ENCODE measurements at places on chromosomes 5 and 9.
A peak's percentile ranks its signal among the peaks of the same experiment; 100 is the strongest.

- DNase-seq: no peak
Measured at GRCh38 chr9:113368348-113368981, 8.3 kb downstream of the HDHD3 start.

GRCh38 chr5:8471581-8471980, 602.6 kb downstream of the MTRR start:
- no peak for DNase-seq

DNA sequence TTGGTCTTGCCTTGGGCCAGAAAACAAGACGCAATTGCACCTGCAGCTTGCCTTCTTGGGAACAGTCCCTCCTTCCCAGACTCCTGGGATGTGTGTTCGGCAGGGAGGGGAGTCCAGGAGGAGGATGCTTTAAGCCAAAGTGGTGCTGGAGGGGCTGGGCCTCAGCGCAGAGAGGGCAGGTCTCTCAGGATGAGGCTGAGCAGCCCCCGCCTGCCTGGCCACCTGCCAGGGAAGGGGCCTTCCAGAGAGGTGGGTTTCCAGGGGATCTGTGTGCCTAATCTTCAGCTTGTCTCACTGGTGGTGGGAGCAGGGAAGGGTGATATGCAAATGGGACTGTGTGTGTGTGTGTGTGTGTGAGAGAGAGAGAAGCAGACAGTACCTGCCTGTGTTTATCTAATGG, 105.2 kb downstream of the ENTREP1 start:
- DNase-seq: no peak

- peak; percentile 9 for DNase-seq
Measured at GRCh38 chr5:147661541-147661940, 121.0 kb downstream of the JAKMIP2 start.

GRCh38 chr9:115412656-115413055, 294.7 kb upstream of the TNC start:
- peak; percentile 17 for DNase-seq

GRCh38 chr5:6837519-6838110, 124.4 kb downstream of the TENT4A start:
- peak; percentile 3 for DNase-seq

DNA sequence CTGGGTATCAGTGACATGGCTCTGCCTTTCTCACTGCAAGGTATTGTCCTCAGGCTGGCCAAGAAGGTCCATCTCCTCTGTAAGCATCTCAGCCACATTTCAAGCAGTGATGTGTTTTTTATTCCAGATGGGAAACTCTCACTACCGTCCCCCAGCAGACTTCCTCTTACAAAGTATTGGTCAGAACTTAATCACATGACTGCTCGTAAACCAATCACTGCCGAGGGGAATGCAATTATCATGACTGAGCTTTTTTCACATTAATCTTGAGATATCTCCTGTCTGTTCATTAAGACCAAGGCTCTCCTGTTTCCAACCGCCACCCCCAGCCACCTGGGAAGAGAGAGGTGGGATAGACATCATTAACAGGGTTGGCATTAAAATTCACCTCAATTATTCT, 76.4 kb downstream of the BNC2 start:
- no peak for DNase-seq

DNA sequence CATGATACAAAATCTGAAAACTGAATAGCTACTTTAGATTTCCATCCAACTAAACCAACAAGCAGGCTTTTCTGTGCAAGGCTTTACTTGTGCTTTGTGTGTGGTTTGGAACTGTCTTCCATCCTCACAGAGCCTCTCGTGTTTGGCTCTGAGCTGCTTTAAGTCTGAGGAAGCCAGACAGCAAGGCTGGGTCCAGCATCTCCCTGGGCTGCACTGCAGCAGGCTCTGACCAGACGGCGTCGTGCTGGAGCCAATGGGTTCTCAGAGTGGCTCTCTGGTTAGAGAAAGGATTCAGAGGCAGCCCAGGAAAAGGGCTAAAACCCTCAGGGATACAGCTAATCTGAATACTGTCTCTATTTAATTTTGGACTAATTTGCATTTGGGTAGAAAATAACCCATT, 207.9 kb upstream of the EFNA5 start:
- DNase-seq: no peak

- no peak for DNase-seq
Measured at GRCh38 chr5:62690421-62690820, 111.8 kb downstream of the LRRC70 start.

GRCh38 chr5:140356853-140357725, 2.9 kb upstream of the SLC4A9 start:
- DNase-seq: no peak

- DNase-seq: peak; percentile 99
Measured at GRCh38 chr9:110744715-110745384, 76.3 kb downstream of the MUSK start.

DNA sequence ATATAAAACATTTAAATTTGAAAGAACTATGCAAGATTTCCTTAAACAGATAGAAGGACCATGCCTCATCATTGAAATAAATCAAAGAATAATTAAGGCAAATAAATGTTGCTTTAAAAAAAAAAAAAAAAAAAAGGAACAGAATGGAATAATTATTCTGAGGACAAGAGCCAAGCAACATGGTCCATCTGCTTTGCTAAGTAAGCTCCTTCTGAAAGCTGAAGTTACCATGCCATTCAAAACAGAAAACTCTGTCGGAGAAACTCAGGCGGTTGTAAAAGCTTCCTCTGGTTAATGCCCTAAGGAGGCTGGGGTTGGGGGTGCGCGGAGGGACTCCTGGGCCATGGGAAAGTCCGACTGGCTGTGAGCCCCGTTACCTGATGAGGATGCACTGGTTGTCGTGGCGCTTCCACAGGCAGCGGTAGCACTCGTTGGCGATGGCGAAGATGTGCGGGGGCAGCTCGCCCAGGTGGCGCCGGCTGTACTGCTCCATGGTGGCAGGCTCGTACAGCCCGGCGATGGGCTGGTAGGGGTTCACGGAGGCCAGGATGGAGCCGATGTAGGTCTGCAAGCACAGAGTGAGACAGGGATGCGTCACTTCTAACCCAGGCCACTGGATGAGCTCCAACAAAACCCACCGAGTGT, 141.7 kb downstream of the MYO10 start:
- DNase-seq: no peak

DNA sequence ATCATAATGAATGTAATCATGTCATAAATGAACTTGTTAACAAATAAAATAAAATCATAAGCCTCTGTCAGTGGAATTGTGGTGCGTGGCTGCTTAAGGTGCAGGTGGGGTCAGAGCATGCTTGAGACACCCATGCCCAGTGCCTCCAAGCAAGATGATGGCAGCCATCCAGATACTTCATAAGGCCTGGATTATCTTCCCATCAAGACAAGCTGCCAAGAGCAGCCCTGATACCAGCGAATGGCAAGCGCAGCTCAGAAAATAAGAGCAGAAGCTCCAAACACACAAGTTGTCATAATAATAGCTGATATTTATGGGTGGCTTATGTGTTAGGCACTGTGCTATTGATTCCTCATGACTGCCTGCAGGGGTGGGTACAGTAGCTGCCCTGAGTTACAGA, 21.8 kb upstream of the LMX1B start:
- no peak for DNase-seq

DNA sequence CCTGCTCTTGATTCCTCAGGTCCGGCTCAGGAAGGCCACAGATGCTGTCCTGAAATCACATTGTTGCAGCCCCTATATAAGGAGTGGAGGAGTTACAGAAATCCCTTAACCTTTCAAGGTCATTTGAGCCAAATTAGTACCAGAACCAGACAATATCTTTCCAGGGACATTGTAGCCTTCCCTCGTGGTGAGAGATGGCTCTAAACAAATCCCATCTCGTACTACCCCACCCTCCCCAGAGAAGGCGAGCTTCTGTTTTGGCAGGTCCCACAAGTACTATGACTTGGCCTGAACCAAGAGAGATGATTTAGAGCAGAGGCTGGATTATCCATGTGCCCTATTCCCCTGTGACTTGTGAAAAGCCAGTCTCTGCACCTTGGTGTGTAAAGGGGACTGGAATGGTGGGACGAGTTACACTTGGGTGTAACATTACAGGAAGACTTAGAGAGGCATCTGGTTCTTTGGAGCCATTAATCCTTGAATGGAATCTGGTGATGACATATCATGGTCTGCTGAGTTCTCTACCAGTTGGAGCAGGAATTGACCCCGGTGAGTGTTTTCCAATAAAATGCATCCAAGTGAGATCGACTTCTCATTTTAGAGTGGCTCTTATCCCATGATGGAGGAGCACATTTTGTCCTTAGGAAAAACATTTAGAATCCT, at the start of gene FAM240B:
Gene FAM240B (minus strand): TSS at position 51 of the 663 bp plus-strand sequence. CDS start 16,134 bp downstream, outside the sequence.
- DNase-seq: peak; percentile 7

DNA sequence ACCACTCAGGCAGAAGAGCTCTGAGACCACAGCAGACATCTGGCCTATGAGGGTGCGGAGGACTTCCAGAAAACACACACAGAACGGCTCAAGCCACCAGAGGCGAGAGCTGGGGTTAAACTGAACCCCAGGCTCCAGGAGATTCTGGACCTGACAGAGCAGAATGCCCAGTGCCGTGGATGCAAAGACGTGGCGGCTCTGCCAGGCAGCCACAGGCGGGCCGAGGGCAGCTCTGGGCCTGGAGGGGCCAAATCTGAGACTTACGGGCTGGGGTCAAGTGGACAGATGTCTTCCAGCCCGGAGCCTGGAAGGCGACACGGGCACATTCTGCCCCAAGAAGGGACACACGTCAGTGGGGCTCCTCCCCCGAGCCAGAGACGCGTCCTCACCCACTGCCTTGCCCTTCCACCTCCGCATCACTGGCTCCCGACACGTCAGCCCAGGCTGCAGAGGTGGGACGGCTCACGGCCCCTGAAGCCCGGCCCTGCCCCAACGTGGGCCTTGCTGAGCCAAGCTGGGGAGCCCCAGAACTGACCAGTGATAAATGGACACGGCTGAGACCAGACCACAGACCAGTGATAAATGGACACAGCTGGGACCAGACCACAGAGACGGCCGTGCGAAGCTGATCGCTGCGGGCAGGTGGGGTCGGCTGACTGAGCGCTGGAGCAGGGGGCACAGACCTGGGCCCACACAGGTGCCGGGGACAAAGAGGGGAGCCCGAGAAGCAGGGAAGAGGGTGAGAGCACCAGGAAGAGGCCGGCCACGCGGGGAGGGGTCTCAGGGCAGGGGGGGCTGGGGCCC, 40.9 kb upstream of the NSMF start:
- no peak for DNase-seq

DNA sequence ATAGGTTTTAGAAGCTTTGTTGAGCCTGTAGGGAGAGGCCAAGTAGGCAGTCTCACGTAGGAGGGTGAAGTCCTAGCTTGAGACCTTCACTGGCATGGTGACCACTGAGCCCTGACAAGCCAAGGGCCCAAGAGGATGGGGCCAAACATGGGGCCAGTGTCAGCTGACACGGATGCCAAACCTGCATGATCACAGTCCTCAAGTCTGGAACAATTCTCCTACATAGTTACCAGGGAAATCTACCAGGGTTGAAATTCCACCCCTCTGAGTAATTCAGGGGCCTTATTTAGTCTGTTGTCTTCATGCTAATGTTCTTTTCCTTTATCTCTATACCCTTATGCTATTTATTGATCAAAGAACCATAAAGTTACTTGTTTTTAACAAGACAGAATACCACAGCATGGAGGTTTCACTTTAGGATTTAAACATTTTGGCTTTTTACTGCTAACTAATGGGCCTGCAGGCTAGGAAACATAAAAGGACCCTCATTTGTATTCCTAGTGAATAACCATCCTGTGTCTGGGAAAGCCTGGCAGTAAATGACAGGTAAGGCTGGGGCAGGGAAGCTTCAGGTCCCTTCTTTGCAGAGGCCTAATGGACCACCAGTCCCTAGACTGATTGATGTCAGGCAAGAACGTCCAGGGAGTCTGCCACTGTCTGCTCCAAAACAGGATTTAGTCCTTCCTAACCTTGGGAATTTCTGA, 140.8 kb downstream of the FGF1 start:
- DNase-seq: peak; percentile 65

DNA sequence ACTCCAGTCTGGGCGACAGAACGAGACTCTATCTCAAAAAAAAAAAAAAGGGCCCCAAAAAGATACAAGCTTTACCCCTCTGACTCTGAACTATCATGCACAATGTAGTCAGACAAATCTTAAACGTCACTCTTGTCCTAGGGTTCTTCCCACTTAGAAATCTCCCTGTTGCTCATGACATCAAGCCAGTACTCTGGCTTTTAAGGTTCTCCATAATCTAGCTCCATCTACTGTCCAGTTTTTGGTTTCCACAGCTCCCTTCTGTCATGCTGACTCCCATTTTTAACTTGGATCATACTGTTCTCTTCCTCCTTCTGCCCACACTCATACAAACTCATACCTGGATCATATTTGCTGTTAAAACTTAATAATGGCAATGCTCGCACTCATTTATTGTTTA, 156.7 kb upstream of the TLX3 start:
- DNase-seq: peak; percentile 23

GRCh38 chr5:155082401-155082800, 68.8 kb downstream of the KIF4B start:
- peak; percentile 91 for DNase-seq

GRCh38 chr5:159409801-159410200, 79.5 kb upstream of the IL12B start:
- no peak for DNase-seq

GRCh38 chr5:154158379-154158737, 32.2 kb upstream of the GALNT10 start:
- no peak for DNase-seq

- no peak for DNase-seq
Measured at GRCh38 chr5:129991780-129992179, 87.5 kb downstream of the CHSY3 start.

- no peak for DNase-seq
Measured at GRCh38 chr5:114910727-114911126, 259.0 kb downstream of the TRIM36 start.

DNA sequence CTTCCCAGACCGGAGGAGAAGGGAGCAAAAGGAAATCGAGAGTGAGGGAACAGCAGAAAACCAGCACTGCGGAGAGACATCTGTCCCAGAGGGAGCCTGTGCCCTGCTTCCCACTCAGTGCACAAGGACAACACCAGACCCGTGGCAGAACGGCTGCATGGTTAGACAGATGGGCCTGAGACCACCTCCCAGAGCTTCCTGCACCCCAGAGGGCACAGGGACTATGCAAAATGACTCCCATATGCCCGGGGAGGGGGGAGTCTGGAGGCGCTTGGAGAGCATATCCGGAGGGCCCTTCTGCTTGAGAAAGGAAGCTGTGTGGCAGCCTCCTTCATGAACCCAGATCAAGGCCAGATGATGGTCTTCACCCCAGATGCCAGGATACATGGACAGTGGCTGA, 26.6 kb downstream of the TLX3 start:
- no peak for DNase-seq

- peak; percentile 86 for DNase-seq
Measured at GRCh38 chr5:124806373-124807077, 60.1 kb upstream of the ZNF608 start.

DNA sequence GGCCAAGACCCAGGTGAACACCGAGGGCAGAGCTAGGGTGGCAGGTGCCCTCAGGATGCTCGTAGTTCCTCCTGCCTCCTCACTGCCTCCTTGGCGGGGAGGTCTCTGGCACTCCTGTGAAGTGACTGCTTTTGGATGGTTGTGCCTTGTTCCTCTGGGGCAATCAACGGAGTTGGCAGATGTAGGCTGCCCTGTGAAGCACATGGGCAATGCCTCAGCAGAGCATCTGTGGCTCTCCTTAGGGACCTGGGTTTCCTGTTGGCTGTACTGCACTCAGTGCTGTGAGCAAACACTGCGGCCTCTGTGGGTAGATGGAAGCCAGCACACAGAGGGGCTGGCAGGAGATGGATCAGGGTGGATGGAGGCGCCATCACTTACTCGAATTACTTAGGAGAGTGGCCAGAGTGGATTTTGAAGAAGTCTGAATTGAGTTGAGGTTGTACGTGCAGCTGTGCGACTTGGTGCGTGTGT, 71.4 kb upstream of the COL5A1 start:
- DNase-seq: no peak

Measured in fibroblast of skin of right biceps (primary cell).